ENCODE measurements at places on chromosomes 2 and 18.

GRCh38 chr2:56170504-56170903 is 13.3 kb upstream of the CCDC85A start:
- no peak for DNase-seq

- no peak for DNase-seq
Observed at GRCh38 chr2:236740506-236740905, 170.9 kb downstream of the ACKR3 start.

DNA sequence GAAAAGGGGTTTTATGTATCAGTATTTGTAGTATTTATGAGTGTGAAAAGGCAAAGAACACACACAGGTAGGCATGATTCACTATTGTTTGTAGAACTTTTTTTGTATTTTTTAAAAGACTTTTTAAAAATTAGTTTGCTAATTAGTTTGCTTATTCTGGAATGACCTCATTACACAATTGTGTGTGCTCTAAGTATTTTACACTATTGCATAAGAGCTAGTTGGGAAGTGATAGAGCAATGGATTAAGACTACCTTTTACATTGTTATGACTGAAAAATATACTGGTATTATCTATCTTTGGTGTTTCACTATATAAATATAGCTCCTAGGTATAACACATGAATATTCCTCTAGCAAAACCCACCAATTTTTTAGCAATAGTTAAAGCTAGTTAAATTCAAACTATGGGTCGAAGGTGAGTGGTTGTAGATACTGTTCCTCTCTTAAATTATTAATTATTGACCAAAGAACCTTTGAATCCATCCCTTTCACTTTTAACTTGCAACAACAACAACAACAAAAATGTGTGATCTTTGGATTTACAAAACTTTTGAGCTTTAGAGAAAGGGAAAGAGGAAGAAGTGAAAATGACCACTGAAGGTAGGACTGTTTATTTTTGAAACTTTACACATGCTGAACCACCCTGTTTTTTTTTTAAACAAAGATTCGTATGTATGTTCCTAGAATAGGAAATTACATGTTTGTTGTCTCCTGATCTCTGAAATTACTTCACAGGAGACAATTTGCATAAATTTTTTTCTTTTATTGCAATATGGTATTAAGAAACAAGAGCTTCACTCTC is 18.7 kb downstream of the ITPRID2 start:
- no peak for DNase-seq

- DNase-seq = no peak
Observed at GRCh38 chr2:146807568-146808168, 1037.2 kb upstream of the ACVR2A start.

GRCh38 chr2:157902692-157903091 is 26.6 kb upstream of the ACVR1 start:
- DNase-seq = no peak

Measured in AG04450 (cell line).